Memory B cell (primary cell): ENCODE measurements at places on chromosomes 12 and 14.

- DNase-seq: no peak
Measured at GRCh38 chr12:123910761-123911193, 61.9 kb downstream of the CCDC92 start.

- no peak for DNase-seq
Measured at GRCh38 chr14:61385002-61385685, 63.8 kb downstream of the PRKCH start.

DNA sequence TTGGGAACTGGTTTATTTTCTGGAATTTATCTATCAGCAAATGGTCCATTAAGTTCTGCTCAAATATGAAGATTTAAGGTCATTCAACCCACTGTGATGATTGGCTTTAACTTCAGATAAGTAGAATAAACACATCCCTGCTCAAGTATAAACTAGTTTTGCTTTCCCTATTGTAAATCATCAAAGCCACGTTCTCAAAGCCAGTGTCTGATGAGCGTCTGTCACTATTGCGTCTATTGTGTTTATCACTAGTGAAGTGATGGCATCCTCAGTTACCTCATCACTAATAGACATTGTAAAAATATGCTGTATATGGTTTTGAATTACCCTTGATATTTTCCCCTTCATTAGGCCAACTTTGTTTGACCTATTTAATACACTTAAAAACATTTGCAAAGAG lies 351.3 kb downstream of the BCAT1 start:
- no peak for DNase-seq

- DNase-seq: no peak
Measured at GRCh38 chr12:132600048-132601032, 10.0 kb downstream of the LRCOL1 start.

DNA sequence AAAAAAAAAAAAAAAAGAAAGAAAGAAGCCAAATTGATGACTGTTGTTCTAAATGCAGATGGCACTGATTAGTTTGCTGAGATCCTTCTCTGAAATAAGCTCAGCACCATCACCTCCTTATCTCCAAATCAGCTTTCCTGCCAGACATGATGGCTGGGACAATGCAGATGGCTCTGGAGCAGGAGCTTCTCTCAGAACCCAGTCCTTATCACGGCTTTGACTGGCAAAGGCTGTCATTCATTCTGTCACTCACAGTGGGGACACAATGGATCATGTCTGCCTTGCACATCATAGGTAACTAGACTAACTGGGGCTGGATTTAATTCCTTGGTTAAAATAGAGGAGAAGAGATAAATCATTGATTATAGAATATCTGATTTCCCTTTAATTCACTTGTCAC lies 146.3 kb downstream of the PDZRN4 start:
- DNase-seq: no peak
